ENCODE measurements at places on chromosomes 7 and 10.
A peak's percentile ranks its signal among the peaks of the same experiment; 100 is the strongest.

- DNase-seq, result peak; percentile 46
Measured at GRCh38 chr7:90706072-90706716, 110.1 kb downstream of the CDK14 start.

DNA sequence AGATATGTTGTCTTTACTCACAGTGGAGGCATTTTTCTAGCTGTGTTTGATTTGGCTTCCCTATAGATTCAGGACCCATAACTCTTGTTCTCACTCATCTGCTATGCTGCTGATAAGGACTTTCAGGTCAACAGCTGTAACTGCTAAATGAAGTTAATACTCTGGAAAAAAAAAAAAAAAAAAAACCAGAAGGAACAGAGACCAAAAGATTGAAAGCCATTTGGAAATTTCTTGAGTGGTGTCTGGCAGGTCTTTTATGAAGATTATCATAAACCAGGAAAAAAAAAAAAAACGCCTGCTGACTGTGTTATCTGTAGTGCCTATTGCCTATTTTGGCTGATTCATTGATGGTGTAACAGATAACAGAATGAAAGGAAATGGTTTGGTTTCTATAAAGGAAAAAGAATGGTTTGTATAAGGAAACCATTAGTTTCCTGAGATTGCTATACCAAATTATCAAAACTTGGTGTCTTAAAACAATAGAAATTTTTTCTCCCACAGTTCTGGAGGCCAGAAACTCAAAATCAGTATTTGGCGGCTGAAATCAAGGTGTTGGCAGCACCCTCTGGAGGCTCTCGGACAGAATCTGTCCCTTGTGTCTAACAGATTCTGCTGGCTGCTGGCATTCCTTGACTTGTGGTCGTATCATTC is 60.5 kb upstream of the BET1 start:
- DNase-seq, result no peak

DNA sequence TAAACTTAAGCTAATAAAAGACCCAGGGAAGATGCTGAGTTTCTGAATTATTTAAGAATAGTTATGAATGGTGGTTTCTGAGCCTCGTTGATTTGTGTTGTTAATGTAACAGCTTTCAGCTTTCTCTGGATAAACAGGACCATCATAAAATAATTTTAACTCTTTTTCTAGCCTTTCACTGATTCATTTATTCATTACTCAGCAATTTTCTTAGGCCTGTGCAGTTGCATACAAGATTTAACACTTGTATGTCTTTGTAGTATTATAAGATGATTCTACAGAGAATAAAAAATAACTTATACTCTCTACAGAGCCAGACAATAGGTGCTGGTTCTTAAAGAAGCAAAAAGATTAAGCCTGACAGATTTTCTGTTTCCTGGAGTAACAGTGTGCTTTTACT is 29.3 kb downstream of the TMEM196 start:
- no peak for DNase-seq

- DNase-seq, result no peak
Measured at GRCh38 chr10:75492173-75492925, 60.9 kb downstream of the LRMDA start.

DNA sequence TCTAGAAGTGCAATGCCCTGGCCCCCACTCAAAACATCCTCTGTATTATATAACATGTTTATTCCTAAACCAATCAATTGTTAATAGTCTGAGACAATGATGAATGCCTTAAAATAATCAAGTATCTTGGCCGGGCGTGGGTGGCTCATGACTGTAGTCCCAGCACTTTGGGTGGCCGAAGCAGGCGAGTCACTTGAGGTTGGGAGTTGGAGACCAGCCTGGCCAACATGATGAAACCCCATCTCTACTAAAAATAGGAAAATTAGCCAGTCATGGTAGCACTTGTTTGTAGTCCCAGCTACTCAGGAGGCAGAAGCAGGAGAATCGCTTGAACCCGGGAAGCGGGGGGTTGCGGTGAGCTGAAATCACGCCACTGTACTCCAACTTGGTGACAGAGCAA is 29.4 kb upstream of the CACNA2D1 start:
- DNase-seq, result no peak

DNA sequence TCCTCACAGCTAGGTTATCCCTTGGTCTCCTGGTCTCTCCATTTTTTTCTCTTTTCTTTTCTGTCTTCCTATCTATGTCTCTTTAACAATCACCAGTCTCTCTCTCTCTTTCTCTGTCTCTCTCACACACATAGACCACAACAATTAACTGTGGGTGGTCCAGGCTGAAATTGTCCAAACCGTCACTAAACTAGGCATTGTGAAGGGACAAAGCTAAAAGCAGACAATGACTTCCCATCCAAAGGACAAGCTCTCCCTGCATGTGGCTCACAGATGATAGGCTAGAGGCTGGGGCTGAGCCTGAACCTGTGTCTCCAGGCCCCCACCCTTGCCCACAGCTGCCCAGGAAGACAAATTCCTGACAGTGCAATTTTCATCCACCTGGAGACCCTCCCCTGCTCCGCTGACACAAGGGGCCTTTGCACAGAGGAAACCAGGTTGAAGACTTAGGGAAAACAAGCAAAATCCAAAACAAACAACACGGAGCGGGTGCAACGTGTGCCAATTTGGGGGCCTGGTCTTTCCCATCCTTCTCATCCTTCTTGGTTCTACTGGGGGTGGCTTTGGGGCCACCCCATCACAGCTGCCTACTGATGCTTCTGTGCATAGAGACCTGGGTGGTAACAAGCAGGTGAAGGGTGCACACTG is 755.4 kb downstream of the GRID1 start:
- no peak for DNase-seq

GRCh38 chr10:76021398-76021797 is 590.0 kb downstream of the LRMDA start:
- no peak for DNase-seq

- peak; percentile 77 for DNase-seq
Measured at GRCh38 chr10:86899670-86900276, 57.6 kb downstream of the MMRN2 start.

DNA sequence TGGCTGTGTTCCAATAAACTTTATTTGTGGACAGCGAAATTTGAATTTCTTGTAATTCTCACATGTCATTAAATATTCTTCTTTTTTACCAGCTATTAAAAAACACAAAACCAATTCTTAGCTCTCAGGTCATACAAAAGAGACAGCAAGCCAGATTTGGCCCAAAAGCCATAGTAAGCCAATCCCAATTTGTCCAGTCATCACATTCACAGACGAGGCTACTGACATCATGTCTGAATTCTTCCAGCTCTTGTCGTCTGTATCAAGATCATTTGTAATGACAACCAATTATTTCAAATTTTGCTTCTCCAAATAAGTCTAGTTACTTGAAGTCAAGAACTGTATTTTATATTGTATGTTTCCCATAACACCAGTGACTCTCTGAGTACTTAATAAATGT is 266.5 kb downstream of the PAXIP1 start:
- DNase-seq, result no peak

- no peak for DNase-seq
Measured at GRCh38 chr7:157721468-157722136, 384.8 kb downstream of the DNAJB6 start.

DNA sequence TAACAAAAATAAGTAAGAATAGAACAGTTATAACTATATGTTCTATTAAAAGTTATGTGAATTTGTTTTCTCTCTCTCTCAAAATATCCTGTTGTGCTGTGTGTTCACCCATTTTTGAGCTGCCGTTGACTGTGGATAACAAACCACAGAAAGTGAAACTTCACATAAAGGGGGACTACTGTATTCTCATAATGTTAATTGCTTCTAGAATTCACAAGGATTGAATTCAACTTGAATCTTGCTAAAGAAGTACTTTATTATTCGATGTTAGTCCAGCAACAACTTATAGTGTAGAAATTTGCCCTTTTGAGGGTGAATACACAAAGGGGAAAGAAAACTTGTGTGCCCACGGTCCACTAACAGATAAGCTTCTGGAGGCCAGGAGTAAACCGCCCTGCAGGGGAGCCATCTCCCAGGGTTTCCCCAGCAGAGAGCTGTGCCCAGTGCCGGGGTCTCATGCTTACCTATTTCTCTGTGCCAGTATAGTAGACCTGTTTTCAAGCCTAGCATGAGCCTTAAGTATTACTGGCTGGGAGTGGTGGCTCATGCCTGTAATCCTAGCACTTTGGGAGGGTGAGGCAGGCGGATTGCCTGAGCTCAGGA is 87.1 kb downstream of the KAT6B start:
- no peak for DNase-seq

- DNase-seq, result peak; percentile 33
Measured at GRCh38 chr7:35869810-35870209, 69.0 kb downstream of the SEPTIN7 start.

- DNase-seq, result no peak
Measured at GRCh38 chr7:17472939-17473338, 174.5 kb downstream of the AHR start.

- peak; percentile 46 for DNase-seq
Measured at GRCh38 chr7:81624021-81624592, 145.7 kb downstream of the HGF start.

- DNase-seq, result no peak
Measured at GRCh38 chr7:87129332-87129731, 22.9 kb upstream of the DMTF1 start.

DNA sequence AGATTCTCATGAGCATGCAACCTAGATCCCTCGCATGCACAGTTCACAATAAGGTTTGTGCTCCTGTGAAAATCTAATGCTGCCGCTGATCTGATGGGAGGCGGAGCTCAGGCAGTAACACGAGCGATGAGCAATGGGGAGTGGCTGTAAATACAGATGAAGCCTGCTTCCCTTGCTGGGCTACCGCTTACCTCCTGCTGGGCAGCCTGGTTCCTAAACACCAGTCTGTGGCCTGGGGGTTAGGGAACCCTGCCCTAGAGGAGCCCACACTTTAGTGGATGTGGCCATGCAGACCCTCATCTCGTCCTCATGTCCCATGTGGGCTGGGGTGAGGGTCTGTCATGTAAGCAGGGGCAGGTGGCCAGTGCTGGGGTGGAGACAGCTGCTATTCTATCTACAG is 417.6 kb downstream of the GLRX3 start:
- no peak for DNase-seq

DNA sequence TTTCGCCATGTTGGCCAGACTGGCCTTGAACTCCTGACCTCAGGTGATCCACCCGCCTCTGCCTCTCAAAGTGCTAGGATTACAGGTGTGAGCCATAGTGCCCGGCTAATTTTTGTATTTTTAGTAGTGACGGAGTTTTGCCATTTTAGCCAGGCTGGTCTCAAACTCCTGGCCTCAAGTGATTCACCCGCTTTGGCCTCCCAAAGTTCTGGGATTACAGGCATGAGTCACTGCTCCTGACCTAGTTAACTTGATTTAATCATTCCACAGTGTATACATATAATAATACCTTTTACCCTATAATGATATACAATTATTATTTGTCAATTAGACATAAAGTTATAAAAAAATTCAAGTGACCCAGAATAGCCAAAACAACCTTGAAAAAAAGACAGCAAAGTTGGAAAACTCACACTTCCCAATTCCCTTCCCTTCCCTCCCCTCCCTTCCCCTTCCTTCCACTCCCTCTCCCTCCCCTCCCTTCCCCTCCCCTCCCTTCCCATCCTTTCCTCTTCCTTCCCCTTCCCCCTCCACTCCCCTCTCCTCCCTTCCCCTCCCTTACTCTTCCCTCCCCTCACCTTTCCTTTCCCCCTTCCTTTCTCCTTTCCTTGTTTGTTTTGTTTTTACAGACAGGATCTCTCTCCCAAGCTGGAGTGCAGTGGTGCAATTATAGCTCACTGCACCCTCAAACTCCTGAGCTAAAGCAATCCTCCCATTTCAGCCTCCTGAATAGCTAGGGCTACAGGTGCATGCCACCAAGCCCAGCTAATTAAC is 14.8 kb upstream of the ZMIZ2 start:
- DNase-seq, result peak; percentile 72

DNA sequence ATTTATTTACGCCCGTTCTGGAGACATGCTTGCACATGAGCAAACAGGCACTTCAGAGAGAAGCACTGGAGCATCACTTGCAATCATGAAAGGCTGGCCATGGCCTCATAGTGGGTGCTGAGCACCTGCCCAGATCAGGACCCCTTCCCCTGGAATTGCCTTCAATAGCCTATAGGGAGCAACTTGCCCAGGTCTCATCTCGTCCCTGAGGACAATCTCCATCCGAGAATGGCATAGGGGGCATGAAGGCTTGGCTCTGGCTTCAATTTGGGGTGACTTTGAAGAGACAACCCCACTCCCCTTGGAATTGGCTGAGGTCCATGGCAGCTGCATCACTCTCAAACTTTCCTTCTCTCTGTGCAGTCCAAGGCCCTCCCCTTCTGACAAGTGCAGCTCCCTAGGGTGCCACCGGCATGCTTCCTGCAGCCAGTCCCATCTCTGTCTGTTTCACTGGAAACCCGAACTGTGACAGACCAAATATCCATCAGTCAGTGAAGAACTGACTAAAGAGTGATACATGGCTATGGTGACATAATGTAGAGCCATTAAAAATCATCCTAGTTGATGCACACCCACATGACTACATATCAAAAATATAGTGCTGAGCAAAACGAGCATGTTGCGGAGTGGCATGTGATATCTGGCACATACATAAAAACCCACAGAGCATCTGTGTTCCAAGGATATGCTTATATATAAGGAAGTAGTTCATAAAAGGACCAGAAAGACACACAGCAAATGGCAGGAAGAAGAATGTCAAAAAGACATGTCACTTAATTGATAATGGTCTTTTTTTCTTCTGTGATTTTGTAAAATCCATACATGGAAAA is 12.4 kb downstream of the GDF2 start:
- DNase-seq, result no peak

DNA sequence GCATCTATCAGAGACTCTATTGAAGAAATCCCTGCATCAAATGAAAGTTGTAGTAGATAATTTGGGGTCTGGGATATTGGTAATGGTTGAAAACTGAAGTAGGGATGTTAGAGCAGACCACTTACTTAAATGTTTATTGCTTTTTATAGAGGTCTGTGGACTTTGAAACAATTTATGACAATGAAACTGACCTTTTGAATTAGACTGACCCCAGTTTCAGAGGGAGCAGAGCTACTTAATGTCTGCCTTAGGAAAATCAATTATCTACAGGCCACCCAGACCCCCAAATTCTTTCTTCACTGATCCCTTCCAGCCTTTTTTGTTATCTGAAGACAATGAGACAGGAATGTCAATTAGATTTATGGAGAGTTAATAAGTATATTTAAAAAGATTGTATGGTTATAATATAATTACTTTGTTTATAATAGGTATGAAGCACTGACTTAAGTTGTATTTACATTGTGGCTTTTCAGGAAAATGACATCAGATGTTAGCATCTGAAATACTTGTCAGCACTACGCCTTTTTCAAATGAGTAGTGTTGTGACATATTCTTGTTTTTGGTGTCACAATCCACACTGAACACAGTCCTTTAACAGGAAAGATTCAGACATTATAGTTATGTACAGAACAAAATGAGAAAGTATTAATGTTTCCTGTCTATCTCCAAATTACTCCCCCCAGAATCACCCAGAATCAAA is 13.9 kb downstream of the MGAM2 start:
- no peak for DNase-seq

GRCh38 chr10:126208726-126209302 is 179.5 kb downstream of the ADAM12 start:
- no peak for DNase-seq
